ENCODE measurements at places on chromosomes 16 and 17. TPM values are rescaled to one million over a fixed set of nuclear protein-coding genes. Genes with fewer than 3 reads are reported as not detected.
A peak's percentile ranks its signal among the peaks of the same experiment; 100 is the strongest.

- no peak overlapping the region for H3K27ac ChIP-seq
- H3K4me3 ChIP-seq = no peak overlapping the region
- H3K36me3 ChIP-seq = no peaks in the 10 kb centered on the region
Measured at GRCh38 chr16:19001788-19002187, 18.1 kb downstream of the TMC7 start.

JPT1 gene
- 133 TPM for polyA plus RNA-seq

CCT6B gene
- 1.5 TPM for polyA plus RNA-seq

DNA sequence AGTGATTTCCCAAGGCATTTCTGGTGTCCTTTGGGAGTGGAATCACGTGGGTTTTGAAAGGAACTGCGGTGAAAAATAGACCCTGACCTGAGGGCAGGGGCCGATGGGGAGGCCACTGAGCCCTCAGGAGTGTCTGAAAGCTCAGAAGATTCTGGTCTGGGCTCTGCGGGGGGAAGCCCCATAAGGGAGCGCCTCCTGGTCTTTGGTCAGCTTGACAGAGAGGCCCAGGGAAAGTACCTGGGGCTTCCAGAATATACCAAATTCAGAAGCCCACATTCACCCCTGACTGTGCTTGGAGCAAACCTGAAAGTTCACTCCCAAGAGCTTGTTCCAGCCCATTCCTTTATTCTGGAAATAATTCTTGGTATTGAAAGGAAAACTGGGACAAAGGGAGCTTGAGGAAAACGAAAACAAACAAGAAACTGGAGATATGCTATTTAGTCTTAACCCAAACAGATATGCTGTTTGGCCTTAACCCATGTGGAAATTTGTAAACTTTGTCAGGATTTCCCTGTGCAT, 23.2 kb upstream of the NAGLU start:
- peaks cover 45% of the 10 kb centered on the region for H3K4me1 ChIP-seq
- no peak overlapping the region for H3K4me3 ChIP-seq
- peak overlapping the region; percentile 75 for H3K27ac ChIP-seq
- H3K27me3 ChIP-seq = no peaks in the 10 kb centered on the region

SPATA22 gene
- 1.1 TPM for polyA plus RNA-seq

GRCh38 chr16:49603956-49604355, 230.4 kb downstream of the C16orf78 start:
- no peak for DNase-seq
- no peak overlapping the region for H3K4me3 ChIP-seq
- H3K4me1 ChIP-seq = no peaks in the 10 kb centered on the region
- H3K27ac ChIP-seq = no peak overlapping the region

GRCh38 chr16:82287937-82288336, 117.9 kb upstream of the MPHOSPH6 start:
- H3K27me3 ChIP-seq = no peaks in the 10 kb centered on the region
- H3K4me1 ChIP-seq = peaks cover 8% of the 10 kb centered on the region
- no peak overlapping the region for H3K27ac ChIP-seq

GRCh38 chr16:9903-10665, 43.3 kb downstream of the POLR3K start:
- H3K36me3 ChIP-seq = no peaks in the 10 kb centered on the region
- peak; percentile 27 for DNase-seq
- no peaks in the 10 kb centered on the region for H3K27me3 ChIP-seq

GRCh38 chr16:28326881-28327610, 34.7 kb downstream of the SBK1 start:
- peak; percentile 67 for DNase-seq
- no peak overlapping the region for H3K4me3 ChIP-seq
- H3K4me1 ChIP-seq = no peaks in the 10 kb centered on the region

- no peaks in the 10 kb centered on the region for H3K27me3 ChIP-seq
- DNase-seq = no peak
- peaks cover 4% of the 10 kb centered on the region for H3K36me3 ChIP-seq
- H3K27ac ChIP-seq = no peak overlapping the region
- H3K4me3 ChIP-seq = no peak overlapping the region
Measured at GRCh38 chr17:82693168-82693867, 5.2 kb downstream of the RAB40B start.

DNA sequence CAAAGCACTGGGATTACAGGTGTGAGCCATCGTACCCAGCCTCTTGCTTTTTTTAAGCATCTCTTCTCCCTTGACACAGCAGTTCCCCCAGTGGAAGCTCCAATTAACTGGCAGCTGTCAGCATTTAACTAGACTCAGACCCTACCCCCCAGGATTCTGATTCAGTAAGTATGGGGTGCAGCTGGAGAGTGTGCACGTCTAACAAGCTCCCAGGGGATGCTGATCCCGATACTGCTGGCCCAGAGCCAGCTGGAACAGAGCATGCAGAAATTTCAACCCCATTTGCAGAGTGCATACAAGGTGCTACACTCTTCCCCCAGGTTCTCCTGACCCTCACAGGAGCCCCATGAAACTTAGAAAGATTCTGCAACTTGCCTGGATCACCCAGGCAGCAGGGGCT, 27.7 kb upstream of the BCO1 start:
- no peak overlapping the region for H3K4me3 ChIP-seq
- no peaks in the 10 kb centered on the region for H3K36me3 ChIP-seq
- no peak overlapping the region for H3K27ac ChIP-seq
- no peaks in the 10 kb centered on the region for H3K27me3 ChIP-seq
- H3K4me1 ChIP-seq = no peaks in the 10 kb centered on the region
- DNase-seq = no peak

DNA sequence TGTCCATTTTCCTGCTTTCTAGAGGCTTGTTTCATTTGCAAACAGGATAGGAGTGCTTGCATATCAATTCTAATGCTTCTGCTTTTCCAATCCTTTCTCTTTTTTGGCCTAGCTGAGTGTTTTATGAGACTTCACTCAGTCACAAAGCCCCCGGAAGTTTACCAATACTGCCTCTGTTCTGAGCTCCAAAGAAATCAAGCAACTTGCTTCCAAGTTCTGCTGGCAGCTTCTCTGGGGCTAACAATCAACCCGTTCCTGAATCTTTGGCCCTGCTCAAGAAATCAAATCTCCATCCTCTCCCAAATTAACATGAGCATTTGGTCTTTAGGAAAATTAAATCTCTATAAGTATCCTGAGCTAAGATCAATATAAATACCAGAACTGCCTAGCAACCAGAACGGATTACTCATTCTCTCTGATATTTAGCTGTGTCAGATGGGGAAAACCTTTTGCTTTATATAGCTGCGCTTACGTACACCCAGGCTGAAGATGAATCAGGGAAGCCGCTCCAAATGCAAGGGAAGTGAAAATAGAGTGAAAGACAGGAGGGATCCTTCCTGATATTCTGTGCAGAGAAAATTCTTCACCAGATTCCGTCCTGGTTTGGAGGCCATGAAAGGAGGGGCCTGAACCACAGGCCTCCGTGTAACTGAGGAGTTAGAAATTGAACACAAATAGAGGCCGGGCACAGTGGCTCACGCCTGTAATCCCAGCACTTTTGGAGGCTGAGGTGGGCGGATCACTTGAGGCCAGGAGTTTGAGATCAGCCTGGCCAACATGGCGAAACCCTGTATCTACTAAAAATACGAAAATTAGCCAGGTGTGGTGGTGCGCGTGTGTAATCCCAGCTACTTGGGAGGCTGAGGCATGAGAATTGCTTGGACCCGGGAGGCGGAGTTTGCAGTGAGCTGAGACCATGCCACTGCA, 23.3 kb upstream of the GRB2 start:
- no peaks in the 10 kb centered on the region for H3K36me3 ChIP-seq
- no peak for DNase-seq
- H3K27me3 ChIP-seq = no peaks in the 10 kb centered on the region

DNA sequence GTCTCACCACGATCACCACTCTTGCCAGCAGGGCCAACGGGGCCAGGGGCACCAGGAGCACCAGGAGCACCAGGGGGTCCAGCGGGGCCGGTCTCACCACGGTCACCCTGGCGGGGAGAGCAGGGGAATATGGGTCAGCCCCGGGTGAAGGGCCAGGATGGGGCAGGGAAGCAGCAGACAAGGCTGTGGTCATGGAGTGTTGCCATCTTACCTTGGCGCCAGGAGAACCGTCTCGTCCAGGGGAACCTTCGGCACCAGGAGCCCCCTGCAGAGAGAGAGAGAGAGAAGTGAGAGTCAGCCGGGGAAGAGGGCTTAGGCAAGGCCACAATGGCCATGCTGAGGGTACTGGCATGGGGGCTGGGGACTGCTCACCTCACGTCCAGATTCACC, 12.9 kb downstream of the COL1A1 start:
- peaks cover 76% of the 10 kb centered on the region for H3K36me3 ChIP-seq
- no peak for DNase-seq
- H3K4me3 ChIP-seq = no peak overlapping the region
- H3K27me3 ChIP-seq = no peaks in the 10 kb centered on the region

GRCh38 chr16:12225806-12226465, 249.4 kb downstream of the SNX29 start:
- no peak overlapping the region for H3K27ac ChIP-seq
- H3K4me3 ChIP-seq = no peak overlapping the region
- no peaks in the 10 kb centered on the region for H3K4me1 ChIP-seq
- DNase-seq = no peak
- H3K36me3 ChIP-seq = no peaks in the 10 kb centered on the region

TBC1D28 gene
- polyA plus RNA-seq = not detected

GRCh38 chr17:75439287-75439686, 17.1 kb upstream of the TMEM94 start:
- no peak for DNase-seq
- H3K27me3 ChIP-seq = no peaks in the 10 kb centered on the region
- H3K4me1 ChIP-seq = no peaks in the 10 kb centered on the region
- no peak overlapping the region for H3K27ac ChIP-seq
- H3K4me3 ChIP-seq = no peak overlapping the region

DNA sequence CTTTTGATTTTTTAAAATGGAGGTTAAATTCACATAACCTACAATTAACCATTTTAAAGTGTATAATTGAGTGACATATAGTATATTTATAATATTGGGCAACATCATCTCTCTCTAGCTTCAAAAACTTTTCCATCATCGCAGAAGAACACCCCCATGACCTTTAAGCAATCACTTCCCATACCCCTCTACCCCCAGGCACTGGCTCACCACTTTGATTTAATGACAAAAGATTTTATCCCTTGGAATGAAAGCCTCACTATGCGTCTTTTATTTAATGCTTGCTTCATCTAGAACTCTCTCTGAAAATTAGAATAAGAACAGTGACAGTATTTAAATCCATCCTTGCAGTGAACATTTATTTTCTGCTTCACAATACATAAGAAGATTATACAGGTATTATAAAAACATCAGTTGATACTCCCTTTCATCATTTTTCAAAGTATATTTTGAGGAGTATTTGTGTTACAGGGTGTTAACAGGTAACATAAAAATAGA, 3.2 kb upstream of the KRTAP1-3 start:
- no peaks in the 10 kb centered on the region for H3K36me3 ChIP-seq
- no peaks in the 10 kb centered on the region for H3K27me3 ChIP-seq
- no peak overlapping the region for H3K27ac ChIP-seq
- H3K4me3 ChIP-seq = no peak overlapping the region
- DNase-seq = no peak

GRCh38 chr17:19897090-19897837, 29.5 kb upstream of the ULK2 start:
- no peak overlapping the region for H3K27ac ChIP-seq
- DNase-seq = no peak
- no peak overlapping the region for H3K4me3 ChIP-seq
- H3K4me1 ChIP-seq = peaks cover 23% of the 10 kb centered on the region
- H3K36me3 ChIP-seq = peaks cover 22% of the 10 kb centered on the region

DNA sequence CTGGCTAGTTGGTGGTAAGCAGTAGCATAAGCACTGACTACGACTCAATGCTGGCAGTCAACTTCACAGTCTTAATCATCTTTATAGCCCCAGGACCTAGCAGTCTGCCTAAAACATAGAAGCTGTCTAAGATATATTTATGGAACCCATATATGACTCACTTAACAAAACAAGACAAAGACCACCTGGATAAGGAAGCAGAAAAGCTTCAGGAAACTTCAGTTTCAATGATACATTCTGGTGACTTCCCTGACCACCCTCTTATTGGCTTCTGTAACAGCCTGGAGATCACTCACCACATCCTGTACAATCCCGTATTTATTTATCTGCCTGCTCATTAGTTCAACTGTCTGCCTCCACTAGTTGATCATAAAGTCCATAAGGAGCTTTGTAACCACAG, 95.5 kb downstream of the PMP22 start:
- H3K4me1 ChIP-seq = no peaks in the 10 kb centered on the region
- H3K36me3 ChIP-seq = no peaks in the 10 kb centered on the region
- DNase-seq = no peak
- no peak overlapping the region for H3K27ac ChIP-seq
- H3K27me3 ChIP-seq = no peaks in the 10 kb centered on the region

DNA sequence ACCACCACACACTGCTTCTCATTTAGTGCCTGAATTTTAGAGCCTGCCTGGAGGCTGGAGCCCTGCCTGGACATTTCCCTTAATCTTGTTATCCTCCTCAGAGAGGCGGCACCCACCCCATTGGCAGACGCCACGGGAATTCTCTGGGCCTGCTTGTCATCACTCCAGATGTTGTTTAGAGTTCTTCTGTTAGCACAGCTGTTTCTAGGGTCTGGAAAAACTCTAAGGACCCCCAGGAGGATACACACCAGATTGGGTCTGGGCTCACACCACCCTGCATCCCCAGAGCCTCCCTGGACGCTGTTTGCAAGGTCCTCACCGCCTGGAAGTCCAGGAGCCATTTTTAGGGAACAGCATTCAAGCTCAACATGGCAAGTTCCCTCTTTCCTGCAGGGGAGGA, 565 bp upstream of the XAF1 start:
- H3K27ac ChIP-seq = peak overlapping the region; percentile 74
- no peaks in the 10 kb centered on the region for H3K27me3 ChIP-seq
- DNase-seq = peak; percentile 75
- peaks cover 26% of the 10 kb centered on the region for H3K36me3 ChIP-seq

SMIM36 gene
- polyA plus RNA-seq = not detected

Data from stomach (tissue), 19 donors.